ENCODE measurements at places on chromosomes 2 and 18.

DNA sequence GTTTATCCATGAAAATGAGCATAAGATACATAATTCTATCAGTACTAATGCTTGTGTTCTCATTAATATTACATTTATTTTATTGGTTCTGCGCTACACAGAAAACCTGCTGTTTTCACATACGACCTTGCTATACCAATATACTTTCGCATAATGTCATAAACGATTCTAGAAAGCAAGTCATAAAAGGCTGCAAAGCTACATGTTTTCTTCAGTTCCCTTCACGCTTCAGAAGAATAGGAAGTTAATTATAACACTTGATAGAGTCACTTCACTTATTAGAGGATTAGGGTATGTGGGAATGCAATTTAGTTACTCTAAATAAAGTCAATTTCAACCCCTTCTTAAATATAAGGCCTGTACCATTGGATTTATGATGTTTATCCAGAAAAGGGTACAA lies 29.0 kb downstream of the PSME4 start:
- no peak for DNase-seq

DNA sequence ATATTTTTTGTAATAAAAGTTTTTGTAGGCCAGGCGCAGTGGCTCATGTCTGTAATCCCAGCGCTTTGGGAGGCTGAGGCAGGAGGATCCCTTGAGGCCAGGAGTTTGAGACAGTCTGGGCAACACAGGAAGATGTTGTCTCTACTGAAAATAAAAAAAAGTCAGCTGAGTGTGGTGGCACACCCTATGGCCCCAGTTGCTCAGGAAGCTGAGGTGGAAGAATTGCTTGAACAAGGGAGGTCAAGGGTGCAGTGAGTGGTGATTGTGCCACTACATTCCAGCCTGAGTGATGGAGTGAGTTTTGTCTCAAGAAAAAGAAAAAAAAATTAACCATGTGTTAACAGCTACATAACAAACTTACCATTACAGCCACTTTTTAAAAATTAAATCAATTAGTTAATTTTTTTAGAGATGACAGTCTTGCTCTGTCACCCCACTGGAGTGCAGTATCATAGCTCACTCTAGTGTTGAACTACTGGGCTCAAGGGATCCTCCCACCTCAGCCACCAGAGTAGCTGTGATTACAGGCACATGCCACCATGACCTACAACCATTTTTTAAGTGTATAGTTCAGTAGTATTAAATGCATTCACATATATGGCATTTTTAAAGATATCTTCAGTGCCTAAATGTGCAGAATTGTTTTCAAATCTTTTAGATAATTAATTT lies 67.2 kb upstream of the ACYP2 start:
- DNase-seq, result no peak

GRCh38 chr2:182103526-182103925 lies 117.9 kb downstream of the PPP1R1C start:
- DNase-seq, result no peak

- DNase-seq, result no peak
Measured at GRCh38 chr18:29459972-29460371, 1283.0 kb upstream of the CDH2 start.

DNA sequence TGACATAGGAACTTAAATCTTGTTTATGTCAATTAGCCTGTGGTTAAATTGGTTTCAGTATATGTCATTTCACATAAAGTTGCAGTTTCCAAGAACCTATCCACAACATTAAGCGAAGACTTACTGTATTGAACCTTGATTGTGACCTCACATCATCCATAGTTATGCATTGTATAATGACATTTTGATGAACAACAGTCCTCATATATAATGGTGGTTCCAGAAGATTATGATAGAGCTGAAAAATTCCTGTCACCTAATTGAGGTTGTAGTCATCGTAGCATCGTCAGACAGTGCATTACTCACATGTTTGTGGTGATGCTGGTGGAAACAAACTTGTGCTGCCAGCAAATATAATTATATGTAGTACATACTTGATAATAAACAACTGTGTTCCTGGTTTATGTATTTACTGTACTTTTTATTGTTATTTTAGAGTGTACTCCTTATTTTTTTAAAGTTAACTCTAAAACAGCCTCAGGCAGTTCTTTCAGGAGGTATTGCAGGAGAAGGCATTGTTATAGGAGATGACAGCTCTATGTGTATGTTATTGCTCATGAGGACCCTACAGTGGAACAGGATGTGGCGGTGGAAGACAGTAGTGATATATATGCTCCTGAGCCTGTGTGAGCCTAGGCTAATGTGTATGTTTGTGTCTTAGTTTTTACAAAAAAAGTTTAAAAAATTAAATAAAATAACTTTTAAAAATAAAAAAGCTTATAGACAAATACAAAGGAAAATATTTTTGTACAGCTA lies 56.6 kb downstream of the UBE2E3 start:
- DNase-seq, result no peak

DNA sequence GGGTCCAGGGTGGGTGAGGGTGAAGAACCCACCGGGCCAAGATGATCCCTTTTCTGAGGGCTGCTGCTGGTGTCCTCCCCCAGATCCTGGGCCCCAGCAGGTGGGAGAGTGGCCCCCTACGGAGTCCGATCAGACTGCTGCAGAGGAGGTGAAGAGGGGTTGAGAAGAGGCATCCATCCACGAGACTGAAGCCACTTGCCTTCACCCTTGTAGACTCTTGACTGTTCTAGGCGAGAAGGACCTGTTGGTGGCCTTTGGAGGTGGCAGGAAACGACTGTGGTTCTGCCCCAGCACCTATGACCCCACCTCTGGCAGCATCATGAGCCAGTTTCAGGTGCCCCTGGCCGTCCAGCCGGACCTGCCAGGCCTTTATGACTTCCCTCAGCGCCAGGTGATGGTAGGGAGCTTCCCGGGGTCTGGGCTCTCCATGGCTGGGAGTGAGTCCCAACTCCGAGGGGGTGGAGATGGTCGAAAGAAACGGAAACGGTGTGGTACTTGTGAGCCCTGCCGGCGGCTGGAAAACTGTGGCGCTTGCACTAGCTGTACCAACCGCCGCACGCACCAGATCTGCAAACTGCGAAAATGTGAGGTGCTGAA lies 1.5 kb downstream of the TET3 start:
- no peak for DNase-seq

DNA sequence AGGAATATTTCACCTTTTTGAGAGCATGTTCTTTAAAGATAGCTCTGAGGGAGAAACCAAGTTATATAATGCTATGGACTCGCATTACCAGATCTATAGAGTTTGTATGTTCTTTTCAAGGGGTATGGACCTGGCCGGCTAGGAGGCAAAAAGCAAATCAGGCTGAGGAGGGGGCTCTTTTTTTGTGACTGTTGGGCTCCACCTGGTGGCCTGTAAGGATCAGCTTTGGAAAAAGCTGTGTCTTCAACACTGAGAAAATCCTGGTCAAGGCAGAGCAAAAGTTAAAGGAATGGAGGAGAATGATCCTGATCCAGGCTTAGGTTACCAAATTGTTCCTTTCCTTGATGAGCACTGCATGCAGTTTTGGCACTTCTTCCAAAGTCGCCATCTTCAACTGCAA lies 180.5 kb downstream of the DIS3L2 start:
- DNase-seq, result no peak

DNA sequence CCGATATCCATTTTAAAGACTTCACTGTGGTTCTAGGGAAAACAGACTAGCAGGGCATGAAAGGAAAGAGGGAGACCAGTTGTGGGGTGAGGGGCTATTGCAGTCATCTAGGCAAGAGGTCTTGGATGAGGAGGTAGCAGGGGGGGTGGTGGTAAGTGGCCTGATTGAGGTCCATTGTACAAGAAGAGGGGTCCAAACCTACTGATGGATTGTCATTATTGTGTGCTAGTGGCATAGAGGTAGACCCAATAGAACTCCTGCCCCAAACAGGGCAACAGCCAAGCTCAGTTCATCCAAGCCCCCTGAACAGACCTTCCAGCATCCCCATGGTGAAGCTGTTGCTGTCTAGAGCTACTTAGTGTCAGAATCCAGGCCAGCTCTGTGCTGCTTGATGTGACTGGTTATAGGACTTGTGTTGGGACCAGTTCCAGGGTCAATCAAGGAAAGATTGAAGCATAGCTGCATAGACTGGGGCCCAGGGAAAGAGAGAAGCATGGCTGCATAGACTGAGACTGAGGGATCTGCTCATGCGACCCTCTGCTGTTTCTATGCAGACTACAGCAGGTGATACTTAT lies 7.0 kb downstream of the ASAP2 start:
- DNase-seq, result no peak

GRCh38 chr18:22783662-22784076 lies 149.5 kb upstream of the RBBP8 start:
- DNase-seq, result no peak

DNA sequence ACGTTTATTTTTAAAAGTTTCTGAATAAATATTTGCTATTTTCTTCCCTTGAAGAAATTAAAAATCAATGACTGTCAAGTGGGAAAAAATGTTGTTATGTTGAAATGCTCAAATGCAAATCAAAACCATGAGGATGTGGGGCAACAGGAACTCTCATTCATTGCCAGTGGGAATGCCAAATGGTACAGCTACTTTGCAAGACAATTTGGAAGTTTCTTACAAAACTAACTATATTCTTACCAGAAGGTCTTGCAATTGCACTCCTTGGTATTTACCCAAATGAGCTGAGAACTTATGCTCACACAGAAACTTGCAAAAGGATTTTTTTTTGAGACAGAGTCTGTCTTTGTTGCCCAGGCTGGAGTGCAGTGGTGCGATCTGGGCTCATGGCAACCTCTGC lies 7.4 kb upstream of the ACTG2 start:
- DNase-seq, result no peak
